ENCODE measurements at places on chromosomes 16 and 17.

DNA sequence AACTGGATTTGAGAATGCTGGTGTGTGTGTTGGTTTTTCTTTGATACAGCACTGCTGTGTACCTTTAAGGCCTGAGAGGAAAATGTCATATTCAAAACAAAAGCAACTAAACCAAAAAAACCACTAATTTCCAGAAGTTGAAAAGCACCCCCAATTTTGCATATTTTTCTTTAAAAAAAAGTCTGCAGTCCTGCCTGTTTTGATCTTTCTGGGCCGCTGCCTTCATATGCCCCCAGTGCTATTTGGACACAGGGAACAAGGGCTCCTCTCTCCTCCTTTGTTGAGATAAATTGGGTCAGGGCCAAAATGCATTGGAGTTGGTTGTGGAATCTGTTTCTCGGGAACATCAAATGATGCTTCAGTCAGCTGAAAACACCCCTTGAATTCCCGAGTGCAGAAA lies 26.9 kb downstream of the GPT2 start:
- DNase-seq, result no peak

GRCh38 chr16:733382-734207 lies 6.7 kb downstream of the HAGHL start:
- no peak for DNase-seq

DNA sequence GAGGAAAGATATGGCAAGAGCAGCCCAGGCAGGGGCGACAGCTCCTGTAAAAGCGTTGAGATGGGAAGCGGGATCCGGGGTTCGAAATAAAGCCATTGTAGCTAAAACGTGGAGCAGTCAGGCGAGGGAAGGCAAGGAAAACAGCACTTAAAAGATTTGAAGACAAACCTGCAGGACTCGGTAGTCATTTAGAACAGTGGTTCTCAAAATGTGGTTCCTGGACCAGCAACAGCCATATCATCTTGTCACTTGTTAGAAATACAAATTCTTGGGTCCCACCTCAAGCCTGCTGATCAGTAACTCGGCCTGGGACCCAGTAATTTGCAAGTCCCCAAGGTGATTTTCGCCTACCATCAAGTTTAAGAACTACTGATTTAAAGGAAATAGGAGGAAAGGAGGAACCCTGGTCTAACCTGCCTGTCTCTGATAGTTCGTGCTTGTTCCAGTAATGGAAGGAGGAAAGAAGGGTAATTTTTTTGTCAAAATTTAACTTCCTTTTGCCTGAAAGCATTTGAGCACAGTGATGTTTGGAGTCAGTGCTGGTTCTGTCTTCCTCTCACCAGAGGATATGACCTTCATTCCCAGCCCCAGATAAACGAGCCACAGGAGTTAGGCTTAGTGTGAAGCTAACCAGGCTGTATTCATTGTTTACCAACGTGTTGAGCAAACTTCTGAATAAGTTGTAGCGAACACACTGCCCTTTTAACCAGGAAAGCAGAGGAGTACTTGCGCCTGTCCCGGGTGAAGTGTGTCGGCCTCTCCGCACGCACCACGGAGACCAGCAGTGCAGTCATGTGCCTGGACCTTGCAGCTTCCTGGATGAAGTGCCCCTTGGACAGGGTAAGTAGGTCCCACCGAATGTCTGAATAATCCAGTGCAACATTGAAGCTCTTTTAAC lies 1.1 kb downstream of the ORC6 start:
- DNase-seq, result peak; percentile 23

DNA sequence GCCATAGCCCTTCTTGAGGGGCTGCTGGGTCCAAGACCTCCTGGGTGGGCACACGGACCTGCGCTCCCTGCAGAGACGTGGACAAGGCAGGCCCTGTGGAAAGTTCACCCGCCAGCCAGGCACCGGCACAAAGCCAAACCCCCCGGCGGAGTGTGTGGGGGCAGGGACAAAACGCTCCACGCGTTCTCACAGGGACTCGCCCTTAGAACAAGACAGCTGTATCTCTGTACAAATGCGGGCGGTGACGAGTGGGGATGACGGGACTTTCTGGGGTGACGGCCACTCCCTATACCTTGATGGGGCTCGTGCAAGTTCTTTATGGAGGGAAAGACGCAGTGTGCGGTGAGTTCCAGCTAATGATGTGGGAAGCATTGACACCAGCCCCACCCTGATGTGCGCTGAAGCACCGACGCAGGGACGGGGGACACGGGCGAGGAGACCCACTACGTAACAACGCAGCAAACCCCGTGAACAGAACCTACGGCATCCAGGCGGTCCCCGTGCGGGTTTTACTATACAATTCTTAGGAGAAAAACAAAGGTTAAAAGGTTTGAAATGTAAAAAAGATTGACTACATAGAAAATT lies 49.4 kb downstream of the LMF1 start:
- no peak for DNase-seq

GRCh38 chr17:58153046-58153445 lies 4.9 kb downstream of the OR4D1 start:
- no peak for DNase-seq

Measured in astrocyte of the spinal cord (primary cell).